Heart right ventricle (tissue), 16 donors: ENCODE measurements at places on chromosomes 6 and 20. TPM values are rescaled to one million over a fixed set of nuclear protein-coding genes. Genes with fewer than 3 reads are reported as not detected.

The SLC16A10 gene
- total RNA-seq, result 8.1 TPM

- H3K4me3 ChIP-seq, result no peak overlapping the region
- no peaks in the 10 kb centered on the region for H3K36me3 ChIP-seq
- H3K27ac ChIP-seq, result no peak overlapping the region
- DNase-seq, result no peak
Observed at GRCh38 chr20:11324990-11325389, 592.7 kb upstream of the BTBD3 start.

The CALHM5 gene
- total RNA-seq, result 2.1 TPM

DNA sequence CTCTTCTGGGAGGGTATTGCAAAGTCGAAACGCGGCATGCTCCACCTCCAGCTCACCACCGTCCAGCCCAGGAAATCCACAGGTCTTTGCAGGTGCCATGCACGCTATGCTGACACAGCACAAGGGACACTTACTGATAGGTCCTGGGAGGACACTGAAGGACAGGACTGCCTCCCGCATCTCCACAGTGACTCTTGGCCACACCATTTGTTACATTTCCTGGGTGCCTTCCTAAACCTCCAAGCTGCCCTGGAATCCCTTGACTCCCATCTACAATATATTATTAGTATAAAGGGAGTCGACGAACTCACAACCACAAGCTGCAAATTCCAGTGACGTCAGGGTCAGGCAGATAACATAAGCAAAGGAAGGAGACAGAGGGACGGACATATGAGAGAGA lies 106.9 kb downstream of the JPH2 start:
- DNase-seq, result no peak
- H3K4me1 ChIP-seq, result peaks cover 5% of the 10 kb centered on the region
- no peaks in the 10 kb centered on the region for H3K36me3 ChIP-seq
- no peaks in the 10 kb centered on the region for H3K27me3 ChIP-seq
- H3K4me3 ChIP-seq, result no peak overlapping the region

The FERMT1 gene
- 2.0 TPM for total RNA-seq

GRCh38 chr6:123636782-123637181 lies at the start of gene TRDN:
TRDN (minus strand) TSS chr6:123636950; CDS start chr6:123636775, 175 bp downstream.
- H3K4me1 ChIP-seq, result no peaks in the 10 kb centered on the region
- peak within 1 kb of the TSS; percentile 41 for H3K4me3 ChIP-seq
- H3K36me3 ChIP-seq, result no peaks in the 10 kb centered on the region
- H3K27me3 ChIP-seq, result no peaks in the 10 kb centered on the region
- DNase-seq, result no peak
- H3K27ac ChIP-seq, result peak within 1 kb of the TSS; percentile 86

The SRSF12 gene
- total RNA-seq, result 0.11 TPM

DNA sequence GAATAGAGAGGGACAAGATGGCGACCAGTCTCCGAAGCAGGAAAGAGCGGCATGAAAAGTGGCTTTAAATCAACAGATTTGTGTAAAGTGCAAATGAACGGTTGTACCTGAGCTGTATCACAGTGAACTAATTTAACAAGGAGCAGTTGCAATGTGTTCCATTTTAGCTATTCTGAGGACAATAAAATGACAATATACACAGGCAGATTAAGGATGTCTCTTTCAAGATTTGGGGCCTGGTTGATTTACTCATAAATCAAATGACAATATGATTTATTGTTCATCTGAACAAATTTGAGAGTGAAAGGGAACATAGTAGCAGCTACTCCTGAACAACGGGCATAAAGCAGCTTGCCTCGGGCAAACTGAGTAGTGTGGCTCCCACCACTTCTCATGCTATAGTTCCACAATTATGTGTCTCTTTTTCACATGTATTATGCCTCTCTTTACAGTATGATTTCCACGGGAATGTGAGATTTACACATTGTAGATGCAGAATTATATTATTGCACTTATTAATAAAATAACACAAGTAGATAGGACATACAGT lies 204.1 kb upstream of the AGPAT4 start:
- no peaks in the 10 kb centered on the region for H3K4me1 ChIP-seq
- no peak for DNase-seq
- H3K27me3 ChIP-seq, result no peaks in the 10 kb centered on the region
- no peaks in the 10 kb centered on the region for H3K36me3 ChIP-seq
- no peak overlapping the region for H3K4me3 ChIP-seq

GRCh38 chr20:8166730-8167129 lies 34.7 kb downstream of the PLCB1 start:
- peaks cover 10% of the 10 kb centered on the region for H3K4me1 ChIP-seq
- H3K4me3 ChIP-seq, result no peak overlapping the region
- DNase-seq, result no peak
- H3K27ac ChIP-seq, result no peak overlapping the region

- H3K4me3 ChIP-seq, result no peak overlapping the region
- H3K27me3 ChIP-seq, result no peaks in the 10 kb centered on the region
- no peak overlapping the region for H3K27ac ChIP-seq
Observed at GRCh38 chr6:30219244-30219643, 6.0 kb upstream of the TRIM26 start.

GRCh38 chr6:5099537-5099936 lies 14.4 kb downstream of the PPP1R3G start:
- no peaks in the 10 kb centered on the region for H3K36me3 ChIP-seq
- peaks cover 20% of the 10 kb centered on the region for H3K4me1 ChIP-seq
- H3K27ac ChIP-seq, result no peak overlapping the region
- DNase-seq, result no peak
- H3K27me3 ChIP-seq, result no peaks in the 10 kb centered on the region

The NR2E1 gene
- not detected for total RNA-seq

DNA sequence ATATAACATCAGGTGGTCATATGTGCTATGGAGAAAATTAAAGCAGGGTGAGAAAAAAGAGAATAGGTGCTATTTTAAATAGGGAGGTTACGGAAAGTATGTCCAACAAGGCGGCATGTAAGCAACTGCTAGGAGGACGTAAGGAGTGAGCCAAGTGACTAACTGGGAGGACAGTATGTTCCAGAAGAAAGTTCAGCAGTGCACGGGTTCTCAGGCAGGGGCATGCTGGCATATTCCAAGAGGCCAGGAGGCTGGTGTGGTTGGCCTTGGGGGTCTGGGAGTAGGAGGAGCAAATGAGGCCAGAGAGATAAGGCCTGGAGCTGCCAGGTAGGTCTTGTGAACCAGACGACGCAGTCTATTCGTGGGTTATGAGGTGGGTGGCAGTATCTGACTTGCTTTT lies 112.4 kb downstream of the ARMC2 start:
- H3K4me3 ChIP-seq, result no peak overlapping the region
- peaks cover 16% of the 10 kb centered on the region for H3K4me1 ChIP-seq
- no peak for DNase-seq
- H3K27me3 ChIP-seq, result no peaks in the 10 kb centered on the region
- H3K36me3 ChIP-seq, result no peaks in the 10 kb centered on the region
